EH (cell line): ENCODE measurements at places on chromosomes 5 and 9.

- DNase-seq = no peak
Observed at GRCh38 chr5:168244838-168245559, 46.4 kb upstream of the WWC1 start.

GRCh38 chr9:18739641-18740318 is 265.8 kb downstream of the ADAMTSL1 start:
- no peak for DNase-seq

DNA sequence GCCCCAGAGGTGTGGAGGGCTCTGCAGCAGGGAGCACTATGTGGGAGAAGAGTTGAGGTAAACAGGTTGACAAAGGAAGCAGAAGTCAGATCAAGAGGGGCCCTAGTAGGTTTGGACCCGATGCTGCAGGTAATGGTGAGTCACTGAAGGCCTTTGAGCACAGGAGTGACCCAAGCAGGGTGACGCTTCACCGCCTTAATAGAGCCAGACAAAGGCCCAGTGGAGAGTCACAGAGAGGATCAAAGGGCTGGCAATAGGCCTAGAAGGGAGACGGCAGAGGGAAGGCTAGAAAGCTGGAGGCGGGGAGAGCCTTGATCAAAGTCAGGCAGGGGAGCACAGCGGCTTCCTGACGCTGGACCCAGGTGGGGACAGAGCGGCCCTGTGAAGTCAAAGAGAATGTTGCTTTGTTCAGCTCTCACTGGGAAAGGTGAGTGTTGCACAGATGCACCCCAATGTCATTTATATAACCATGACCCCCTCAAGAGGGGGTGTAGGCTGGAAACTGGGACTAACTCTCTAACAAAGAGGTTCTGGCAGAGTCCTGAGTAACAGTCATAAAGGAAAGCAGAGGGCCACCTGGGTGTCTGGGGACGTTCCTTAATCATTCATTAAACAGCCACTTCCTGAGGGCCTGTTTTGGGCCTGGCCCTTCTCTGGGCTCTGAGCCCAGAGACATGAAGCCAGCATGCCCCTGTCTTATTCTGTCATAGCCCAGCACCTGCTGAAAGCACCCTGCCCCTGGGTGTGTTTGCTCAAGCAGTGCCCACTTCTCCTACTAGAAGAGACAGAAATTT is 9.8 kb upstream of the CPLX2 start:
- no peak for DNase-seq

GRCh38 chr9:79985772-79986171 is 414.0 kb downstream of the TLE4 start:
- no peak for DNase-seq

- peak; percentile 71 for DNase-seq
Observed at GRCh38 chr9:76441551-76442322, 17.2 kb upstream of the GCNT1 start.

DNA sequence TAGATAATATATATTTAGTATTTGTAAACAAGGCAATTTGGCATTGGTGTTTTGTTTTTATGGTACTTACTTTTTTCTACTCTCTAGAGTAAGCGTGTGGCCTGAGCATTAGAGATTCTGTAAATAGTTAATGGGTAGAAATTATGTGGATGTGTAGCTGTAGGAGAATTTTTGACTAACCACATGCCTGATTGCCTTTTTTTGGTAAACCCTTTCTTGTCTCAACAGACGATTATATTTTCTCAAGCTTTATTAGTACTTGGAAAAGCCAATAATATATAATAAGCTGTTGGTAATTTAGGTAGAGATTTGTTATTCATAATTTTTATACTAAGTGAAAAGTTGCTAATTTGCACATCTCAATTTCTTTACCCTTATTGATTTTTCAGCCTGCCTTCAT is 76.8 kb downstream of the FCHO2 start:
- peak; percentile 11 for DNase-seq

- DNase-seq = no peak
Observed at GRCh38 chr5:164649266-164649665, 1143.8 kb downstream of the MAT2B start.

DNA sequence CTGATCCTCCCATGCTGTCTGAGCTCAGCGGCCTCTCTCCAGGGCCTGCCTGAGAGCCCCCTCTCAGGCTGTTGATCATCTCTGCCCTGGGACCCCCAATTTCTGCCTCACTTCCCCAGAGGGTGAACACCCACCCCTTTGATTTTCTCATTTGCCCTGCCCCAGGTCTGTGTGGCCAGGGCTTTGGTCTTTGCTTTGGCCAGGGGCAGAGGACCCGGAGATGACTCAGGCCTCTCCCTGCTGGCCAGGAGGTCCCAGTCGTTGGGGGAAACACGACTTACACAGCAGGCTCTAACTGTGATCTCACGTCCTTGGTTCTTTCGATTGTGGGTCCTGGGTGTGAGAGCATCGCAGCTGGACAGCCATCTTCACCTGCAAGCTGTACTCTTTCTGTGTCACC is 1.1 kb upstream of the ADAMTS2 start:
- DNase-seq = peak; percentile 58

DNA sequence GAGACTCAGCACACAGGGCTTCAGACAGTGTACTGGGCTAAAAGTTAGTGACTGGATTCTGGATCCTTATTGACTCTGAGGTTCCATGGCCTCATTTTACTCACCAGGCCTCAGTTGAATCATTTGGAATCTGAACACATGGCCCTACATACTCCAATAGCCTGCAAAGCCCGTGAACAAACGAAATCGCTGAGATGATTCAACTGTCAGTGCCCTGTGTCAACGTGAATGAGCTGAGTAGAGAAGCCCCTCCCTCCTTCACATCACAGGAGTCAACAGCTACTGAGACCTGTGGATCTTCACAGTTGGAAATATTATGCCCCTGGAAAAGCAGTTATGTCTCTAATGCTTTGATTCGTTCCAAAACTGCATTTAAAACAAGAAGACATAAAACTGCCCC is 429.3 kb downstream of the GADD45G start:
- no peak for DNase-seq

GRCh38 chr9:114889802-114890224 is 40.6 kb downstream of the TNFSF8 start:
- no peak for DNase-seq

- DNase-seq = no peak
Observed at GRCh38 chr5:67416986-67417385, 220.4 kb upstream of the CD180 start.

- no peak for DNase-seq
Observed at GRCh38 chr5:112059579-112060135, 302.7 kb upstream of the NREP start.

DNA sequence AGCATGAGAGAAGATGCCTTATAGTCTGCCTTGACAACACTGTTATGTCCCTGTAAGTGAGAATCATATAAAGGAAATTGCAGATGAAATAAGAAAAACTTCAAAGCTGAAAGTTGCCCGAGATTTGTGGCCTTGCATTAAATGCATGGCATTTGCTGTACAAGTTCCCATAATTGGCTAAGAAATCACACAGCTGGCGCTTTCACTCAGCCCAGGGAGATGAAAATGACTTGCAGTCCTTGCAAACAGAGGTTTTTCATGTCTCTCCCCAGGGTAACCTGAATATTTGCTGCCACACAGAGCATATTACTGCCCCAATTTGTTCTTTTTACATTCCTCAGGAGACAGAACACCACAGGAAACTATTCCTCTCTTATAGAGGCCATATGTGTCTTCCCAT is 174.8 kb downstream of the FAM114A2 start:
- DNase-seq = no peak

- no peak for DNase-seq
Observed at GRCh38 chr9:102950346-102950745, 44.8 kb upstream of the CYLC2 start.

- no peak for DNase-seq
Observed at GRCh38 chr5:116989995-116990394, 415.4 kb upstream of the SEMA6A start.

GRCh38 chr5:96288166-96288844 is 144.7 kb downstream of the PCSK1 start:
- DNase-seq = peak; percentile 35

DNA sequence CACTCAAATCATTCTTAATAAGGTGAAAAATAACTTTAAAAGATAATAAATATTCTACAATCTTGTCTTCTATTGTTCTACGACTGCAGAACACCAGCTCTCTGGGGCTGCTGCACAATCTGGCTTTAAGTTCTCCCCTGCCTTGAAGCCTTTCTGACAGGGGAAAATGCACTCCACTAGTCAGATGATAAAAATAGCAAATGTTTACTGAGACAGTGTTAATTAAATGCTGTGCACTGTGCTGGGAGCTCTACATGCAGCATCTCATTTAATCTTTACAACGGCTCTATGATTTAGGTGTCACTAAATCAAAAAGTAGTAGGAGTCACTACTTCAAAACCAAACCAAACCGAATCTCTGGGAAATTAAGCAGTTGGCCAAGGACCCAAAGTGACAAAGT is 132.7 kb downstream of the SLIT3 start:
- DNase-seq = no peak

- peak; percentile 16 for DNase-seq
Observed at GRCh38 chr5:158746979-158747378, 352.7 kb downstream of the EBF1 start.
